Fibroblast of upper back skin (primary cell): ENCODE measurements at places on chromosomes 12 and 14.

DNA sequence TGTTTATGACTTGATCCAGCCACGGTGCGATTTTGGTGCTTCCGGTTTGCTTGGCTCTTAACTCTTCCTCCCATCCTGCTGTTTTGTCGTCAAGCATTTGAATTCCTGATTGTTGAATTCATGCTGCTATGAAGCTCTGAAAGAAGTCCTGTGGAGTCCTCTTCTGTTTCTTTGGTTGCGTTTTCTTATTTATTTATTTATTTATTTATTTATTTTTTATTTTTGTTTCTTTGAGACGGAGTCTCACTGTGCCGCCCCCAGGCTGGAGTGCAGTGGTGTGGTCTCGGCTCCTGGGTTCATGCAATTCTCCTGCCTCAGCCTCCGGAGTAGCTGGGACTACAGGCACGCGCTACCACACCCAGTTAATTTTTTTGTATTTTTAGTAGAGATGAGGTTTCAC, 3.0 kb upstream of the MTA1 start:
- DNase-seq: no peak

DNA sequence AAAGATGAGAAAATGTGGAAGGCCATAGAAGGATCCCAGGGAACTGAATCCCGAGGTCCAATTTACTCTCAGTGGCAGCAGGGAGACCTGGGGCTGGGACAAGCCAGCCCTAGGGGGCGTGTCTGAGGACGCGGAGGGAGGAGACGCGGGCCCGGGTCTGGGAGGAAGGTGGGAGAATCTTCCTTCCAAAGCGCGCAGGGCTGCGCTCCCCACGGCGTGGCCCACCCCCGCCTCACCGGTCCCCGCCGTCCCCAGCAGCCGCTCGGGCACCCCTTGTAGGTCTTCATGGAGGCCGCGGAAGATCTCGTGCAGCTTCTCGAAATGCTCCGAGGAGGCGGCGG, 323 bp downstream of the VTI1B start:
- DNase-seq: peak; percentile 35

DNA sequence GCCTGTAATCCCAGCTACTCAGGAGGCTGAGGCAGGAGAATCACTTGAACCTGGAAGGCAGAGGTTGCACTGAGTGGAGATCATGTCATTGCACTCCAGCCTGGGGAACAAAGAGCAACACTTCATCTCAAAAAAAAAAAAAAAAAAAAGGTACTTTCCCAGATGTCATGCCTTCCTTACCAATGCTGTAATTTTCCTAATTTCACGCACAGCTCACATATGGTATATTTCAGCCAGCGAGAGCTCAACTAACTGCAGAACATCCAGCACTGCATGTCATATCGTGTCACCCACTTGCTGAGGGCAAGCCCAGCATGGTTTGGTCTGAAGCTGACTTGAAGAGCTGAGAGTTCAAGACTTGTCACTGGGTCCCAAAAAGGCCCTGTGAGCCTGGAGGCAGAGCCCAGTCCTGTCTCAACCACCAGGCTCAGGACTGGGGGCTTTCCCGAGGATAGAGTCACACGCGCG, 29.0 kb downstream of the NFKBIA start:
- no peak for DNase-seq

GRCh38 chr14:38824706-38825105, 278.3 kb downstream of the SEC23A start:
- DNase-seq: peak; percentile 68

GRCh38 chr14:87131879-87132278, 861.1 kb downstream of the GALC start:
- DNase-seq: peak; percentile 82

GRCh38 chr12:49911213-49911605, 7.5 kb upstream of the FAIM2 start:
- no peak for DNase-seq
